Hepatocyte (in vitro differentiated cells): ENCODE measurements at places on chromosomes 12 and 14. TPM values are rescaled to one million over a fixed set of nuclear protein-coding genes. Genes with fewer than 3 reads are reported as not detected.

GRCh38 chr12:26047401-26048226 is 77.2 kb downstream of the BHLHE41 start:
- DNase-seq: no peak

Gene RHNO1
- polyA plus RNA-seq: 29.8 and 35.5 TPM in 2 replicates

- peak; percentile 26 for DNase-seq
These were observed 110.4 kb downstream of the DAD1 start for GRCh38 chr14:22478670-22479069.

DNA sequence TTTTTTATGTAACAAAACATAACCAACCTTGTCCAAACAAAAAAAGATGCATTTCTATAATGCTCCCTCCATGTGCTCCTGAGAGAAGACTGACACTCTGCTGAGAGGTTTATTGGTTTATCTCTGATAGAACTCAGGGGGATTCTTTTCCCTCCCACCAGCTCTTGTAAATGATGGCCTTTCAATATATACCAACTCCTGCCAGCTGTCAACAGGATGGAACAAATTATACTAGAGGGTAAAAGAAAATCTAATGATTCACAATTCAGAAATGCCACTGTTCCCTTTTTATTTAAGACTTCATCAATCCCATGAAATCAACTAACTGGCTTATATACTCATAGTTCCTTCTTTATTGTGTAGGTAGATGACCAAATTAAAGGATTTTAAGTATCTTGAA is 25.4 kb downstream of the PSMC1 start:
- DNase-seq: no peak

GRCh38 chr12:96549341-96549740 is 60.0 kb downstream of the CFAP54 start:
- no peak for DNase-seq

Gene KLRF1
- not detected in 2 replicates for polyA plus RNA-seq

Gene TMEM30B
- 12.4 and 19.3 TPM in 2 replicates for polyA plus RNA-seq

DNA sequence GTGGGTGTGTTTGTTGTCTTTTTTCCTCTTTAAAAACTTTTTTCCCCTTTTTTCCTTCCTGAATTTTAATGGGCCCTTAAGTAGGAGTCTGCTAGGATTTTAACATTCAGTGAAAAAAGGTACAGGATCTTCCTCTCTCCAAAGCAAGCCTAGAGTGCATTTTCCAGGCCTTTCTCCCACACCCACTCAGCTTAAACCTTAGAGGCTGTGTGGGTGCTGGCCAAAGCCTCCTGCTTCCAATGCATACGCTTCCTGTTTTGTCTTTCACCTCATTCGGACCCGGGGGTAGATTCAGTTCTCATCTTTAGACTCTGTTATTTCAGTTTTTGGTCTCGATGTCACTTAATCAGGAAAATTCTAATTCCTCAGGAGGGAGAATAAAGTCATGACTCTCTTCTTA is 51.2 kb downstream of the TMEM30B start:
- DNase-seq: no peak

Gene RFX4
- not detected in 2 replicates for polyA plus RNA-seq

DNA sequence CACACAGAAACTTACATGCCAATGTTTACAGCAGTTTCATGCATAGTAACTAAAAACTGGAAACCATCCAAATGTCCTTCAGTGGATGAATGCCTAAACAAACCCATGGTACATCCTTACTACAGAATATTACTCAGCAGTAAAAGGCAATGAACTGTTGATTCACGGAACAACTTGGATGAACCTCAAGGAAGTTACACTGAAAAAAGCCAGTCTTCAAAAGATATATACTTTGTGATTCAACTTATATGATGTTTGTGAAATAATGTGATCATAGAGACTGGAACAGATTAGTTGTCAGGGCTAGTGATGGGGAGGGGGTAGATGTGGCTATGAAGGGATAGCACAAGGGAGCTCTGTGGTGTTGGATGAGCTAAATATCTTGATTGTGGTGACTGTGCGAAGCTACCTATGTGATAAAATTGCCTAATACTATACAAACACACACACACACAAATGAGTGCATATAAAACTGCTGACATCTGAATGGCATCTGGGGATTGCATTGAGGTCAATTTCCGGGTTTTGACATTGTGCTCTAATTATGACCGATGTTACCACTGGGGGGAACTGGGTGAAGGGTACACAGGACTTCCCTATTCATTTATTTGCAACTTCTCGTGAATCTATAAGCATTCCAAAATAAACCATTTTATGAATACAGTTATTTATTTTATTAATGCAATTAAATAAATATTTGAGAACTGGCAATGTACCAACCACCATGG is 94.3 kb downstream of the RIN3 start:
- no peak for DNase-seq

Gene PROX2
- 0.50 TPM in 1 of 2 replicates, not detected in the other for polyA plus RNA-seq
